Hematopoietic multipotent progenitor cell treated with erythropoietin and hydrocortisone succinate and interleukin-3 and kit ligand, for 8 days (in vitro differentiated cells): ENCODE measurements at places on chromosomes 11 and 22.
A peak's percentile ranks its signal among the peaks of the same experiment; 100 is the strongest.

GRCh38 chr11:73186886-73187285 lies 31.2 kb upstream of the P2RY2 start:
- no peak for DNase-seq

DNA sequence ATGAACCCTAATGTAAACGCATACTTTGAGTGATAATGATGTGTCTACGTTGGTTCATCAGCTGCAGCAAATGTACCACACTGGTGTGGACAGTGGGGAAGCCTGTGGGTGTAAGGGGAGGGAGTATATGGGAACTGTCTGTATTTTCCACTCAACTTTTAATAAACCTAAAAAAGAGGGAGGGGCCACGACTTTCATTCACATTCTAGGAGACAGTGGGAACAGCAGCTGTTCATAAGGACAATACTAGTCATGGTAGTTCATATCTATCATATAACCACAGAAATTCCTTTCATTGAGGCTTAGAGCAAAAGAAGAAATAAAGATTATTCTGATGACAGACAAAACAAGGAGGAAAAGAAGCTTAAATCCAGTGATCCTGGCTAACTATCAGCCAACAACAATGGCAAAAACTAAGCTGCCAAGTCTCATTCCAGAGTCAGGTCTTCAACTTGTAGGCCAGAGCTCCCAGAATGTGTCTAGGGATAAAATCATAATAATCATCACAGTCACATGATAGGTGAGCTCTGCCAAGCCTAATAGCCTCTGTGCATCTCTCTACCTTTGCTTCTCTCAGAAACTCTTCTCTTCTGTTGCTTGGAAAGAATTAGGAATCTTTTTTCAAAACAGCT lies 59.4 kb upstream of the CHRM4 start:
- DNase-seq, result no peak

- DNase-seq, result no peak
These were observed 2.1 kb downstream of the CCDC73 start for GRCh38 chr11:32792111-32792947.

- DNase-seq, result no peak
These were observed 645 bp upstream of the GAS2L1 start for GRCh38 chr22:29305836-29306174.

- no peak for DNase-seq
These were observed 257.4 kb upstream of the UBASH3B start for GRCh38 chr11:122398167-122398566.

DNA sequence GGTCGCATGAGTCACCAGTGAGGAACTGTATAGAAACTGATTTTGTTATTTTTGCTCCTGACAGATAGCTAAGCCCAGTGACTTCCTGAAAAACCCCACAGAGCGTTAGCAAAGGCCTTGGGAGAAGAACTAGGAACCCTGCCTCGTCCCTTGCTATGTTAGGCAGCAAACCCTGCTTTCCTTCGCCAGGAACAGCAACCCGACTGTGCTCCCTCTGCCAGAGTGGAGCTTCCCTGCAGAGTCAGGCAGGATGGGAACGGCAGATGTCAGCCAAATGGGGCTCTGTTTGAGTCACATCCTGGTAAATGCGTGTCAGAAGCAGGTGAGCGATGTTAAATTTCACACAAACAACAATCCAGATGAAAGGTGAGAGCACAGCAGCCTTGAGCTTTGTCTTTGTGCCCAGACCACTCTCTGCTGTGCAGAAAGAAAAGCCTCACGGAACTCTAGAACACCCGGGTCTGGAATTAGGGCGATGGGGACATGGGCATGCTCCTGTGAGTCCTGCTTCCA lies 186.6 kb downstream of the ADAMTS15 start:
- no peak for DNase-seq

DNA sequence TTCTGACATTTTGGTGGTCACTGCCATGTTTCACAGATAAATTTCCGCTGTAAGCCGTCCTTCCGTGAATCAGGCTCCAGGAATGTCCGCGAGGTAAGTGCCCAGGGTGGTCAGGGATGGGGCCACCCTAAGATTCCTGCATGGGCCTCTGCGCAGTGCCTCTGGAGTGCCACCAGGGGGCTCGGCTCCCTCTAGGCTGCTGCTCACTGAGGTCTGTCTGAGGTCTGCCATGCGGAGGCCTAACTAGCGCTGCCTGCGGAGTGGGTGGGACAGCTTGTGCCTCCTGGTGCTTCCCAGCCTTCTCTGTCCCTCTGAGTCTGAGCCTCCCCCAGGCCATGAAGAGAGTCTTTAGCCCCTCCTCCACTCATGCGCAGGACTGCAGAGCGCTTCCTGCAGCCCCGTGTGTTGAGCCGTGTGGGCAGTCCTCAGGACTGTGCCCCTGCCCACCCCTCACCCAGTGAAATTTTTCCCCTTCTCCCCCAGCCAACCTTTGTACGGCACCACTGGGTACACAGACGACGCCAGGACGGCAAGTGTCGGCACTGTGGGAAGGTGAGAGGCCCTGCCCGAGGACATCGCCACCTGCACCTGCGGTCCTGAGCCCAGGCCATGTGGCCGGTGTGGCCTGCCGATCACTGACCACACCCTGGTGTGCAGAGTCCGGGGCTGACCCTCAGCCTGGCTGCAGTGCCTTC lies 11.9 kb upstream of the MDK start:
- DNase-seq, result peak; percentile 73

GRCh38 chr22:25235547-25236290 lies 16.3 kb downstream of the CRYBB2 start:
- peak; percentile 78 for DNase-seq

DNA sequence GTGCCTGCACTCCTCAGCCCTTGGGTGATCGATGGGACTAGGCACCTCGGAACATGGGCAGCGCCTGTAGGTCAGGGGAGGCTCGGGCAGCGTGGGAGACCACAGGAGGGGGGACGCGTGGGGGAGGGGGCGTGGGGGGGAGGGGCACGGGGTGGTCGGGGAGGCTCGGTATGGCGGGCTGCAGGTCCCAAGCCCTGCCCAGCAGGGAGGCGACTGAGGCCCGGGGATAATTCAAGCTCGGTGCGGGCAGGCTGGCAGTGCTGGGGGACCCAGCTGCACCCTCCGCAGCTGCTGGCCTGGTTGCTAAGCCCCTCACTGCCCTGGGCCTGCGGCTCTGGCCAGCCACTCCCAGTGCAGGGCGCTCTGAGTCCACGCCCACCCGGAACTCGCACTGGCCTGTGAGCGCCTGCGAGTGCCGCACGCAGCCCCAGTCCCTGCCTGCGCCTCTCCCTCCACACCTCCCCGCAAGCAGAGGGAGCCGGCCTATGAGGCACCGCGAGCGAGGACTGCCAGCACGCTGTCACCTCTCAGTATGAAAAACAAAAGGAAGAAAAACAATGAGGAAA lies 1698.3 kb upstream of the RAG2 start:
- DNase-seq, result no peak

- no peak for DNase-seq
These were observed 44.9 kb upstream of the FADD start for GRCh38 chr11:70158201-70158600.

DNA sequence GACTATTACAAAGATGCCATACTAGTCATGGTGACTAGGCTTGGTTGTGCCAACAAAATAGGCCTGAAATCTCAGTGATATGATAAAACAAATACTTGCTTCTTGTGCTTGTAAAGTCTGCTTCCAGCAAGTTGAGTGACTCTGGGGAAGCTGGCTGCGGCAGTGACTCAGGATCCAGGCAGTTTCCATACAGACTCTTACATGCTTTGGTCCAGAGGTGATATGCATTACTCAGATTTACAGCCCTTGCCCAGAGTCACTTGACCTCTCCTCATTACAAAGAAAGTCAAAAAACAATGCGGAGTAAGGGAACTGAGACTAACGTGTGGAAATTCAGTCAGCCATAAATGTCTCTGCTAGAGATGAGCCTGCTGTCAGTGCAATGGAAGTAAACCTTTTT lies 387.5 kb downstream of the KCNA4 start:
- no peak for DNase-seq

DNA sequence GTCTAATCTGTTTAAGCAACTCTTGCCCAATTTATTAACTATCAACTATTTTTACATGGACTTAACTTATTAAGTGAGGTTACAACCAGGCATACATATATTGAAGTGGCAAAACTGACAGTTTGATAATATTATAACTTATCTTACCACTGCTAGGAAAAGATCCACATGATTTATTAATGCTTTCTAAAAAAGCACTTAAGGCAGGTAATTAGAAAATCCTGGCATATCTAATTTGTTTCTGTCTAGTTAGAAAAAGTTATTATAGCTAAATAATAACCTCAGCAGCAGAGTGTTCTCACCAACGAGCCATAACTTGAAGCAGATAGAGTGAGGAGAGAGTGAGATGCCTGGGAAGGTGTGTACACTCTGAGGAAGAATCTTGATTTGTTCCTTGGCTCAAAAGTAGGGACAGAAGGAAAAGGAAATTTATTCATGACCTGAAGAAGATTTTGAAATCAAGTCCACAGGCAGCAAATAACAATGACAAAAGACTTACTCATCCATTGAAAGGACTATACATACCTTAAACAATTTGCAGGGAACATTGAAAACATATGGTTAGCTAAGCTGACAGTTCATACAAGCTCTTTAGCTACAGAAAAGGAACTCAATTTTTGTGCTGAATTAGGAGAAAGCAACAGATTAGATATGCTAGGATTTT lies 7.1 kb upstream of the MUC15 start:
- DNase-seq, result no peak

DNA sequence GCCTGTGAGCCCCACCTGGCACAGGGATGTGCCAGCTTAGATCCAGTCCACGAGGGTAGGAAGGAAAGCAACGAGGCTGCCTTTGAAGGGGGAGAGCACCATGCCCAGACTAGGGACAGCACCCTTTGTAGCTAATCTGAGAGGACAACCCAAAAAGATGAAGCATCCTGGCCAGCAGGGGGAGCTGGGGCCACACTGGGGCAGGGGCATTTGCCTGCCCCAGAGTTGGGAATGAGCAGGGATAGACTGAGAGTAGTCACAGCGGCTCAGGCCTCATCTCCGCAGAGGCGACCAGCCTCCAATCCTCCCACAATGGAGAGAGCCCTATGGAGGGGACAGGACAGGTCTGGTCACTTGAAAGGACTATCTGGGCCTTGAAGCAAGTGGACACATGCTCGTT lies 16.4 kb downstream of the LMO1 start:
- peak; percentile 26 for DNase-seq

DNA sequence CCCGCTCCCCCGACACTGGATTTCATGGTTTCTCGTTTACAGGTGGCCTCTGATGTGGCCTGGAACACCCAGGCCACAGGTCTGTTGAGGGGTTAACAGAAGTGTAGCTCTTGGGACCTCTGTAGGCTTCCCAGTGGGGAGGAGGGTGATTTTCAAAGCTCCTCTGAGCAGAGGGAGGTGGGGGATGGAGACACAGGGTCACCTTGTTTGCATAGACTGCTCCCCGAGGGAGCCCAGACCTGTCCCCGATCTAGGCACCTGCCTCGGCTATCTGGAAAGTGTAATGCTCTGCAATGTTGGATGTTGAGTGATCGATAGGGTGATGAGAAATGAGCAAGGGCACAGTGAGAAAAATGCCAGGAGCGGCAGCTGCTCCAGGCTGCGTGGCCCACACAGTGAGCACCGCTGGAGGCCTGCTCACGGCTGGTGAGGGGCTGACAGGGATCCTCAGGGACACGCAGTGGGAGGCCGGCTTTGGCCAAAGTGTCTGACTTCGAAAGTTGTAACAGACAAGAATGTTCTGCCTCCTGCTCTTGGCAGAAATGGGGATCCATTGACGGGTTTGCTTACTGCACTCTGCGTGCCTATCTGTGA lies 594.1 kb downstream of the BRD1 start:
- no peak for DNase-seq

- no peak for DNase-seq
These were observed 188 bp downstream of the UPB1 start for GRCh38 chr22:24495365-24495675.

GRCh38 chr22:24978308-24978707 lies 25.8 kb downstream of the KIAA1671 start:
- DNase-seq, result no peak

- peak; percentile 76 for DNase-seq
These were observed at the start of gene CRYBB1 for GRCh38 chr22:26617271-26618199. Gene CRYBB1, minus strand, starts transcription at chr22:26618027. Its CDS starts 1,708 bp downstream, at chr22:26616319.

GRCh38 chr11:96293109-96293508 lies 49.9 kb downstream of the MAML2 start:
- no peak for DNase-seq

- no peak for DNase-seq
These were observed 16.4 kb downstream of the CDKN1C start for GRCh38 chr11:2869134-2869526.

DNA sequence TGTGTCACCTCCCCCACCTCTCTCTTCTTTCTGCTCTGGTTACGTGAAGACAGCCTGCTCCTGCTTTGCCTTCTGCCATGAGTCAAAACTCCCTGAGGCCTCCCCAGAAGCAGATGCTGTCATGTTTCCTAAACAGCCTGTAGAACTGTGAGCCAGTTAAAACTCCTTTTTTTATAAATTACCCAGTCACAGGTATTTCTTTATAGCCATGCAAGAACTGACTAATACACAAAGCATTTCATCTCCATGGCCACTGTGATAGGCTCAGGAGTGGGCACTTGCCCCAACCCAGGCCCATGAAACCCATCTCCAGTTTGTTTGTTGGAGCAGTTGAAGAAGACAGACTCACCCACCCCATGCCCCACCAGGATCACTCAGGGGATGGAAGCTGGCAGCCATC lies 253.3 kb upstream of the ISX start:
- no peak for DNase-seq

- no peak for DNase-seq
These were observed 56.3 kb upstream of the TNRC6B start for GRCh38 chr22:40121461-40121860.

GRCh38 chr11:124222407-124222806 lies 18.5 kb upstream of the OR8G1 start:
- DNase-seq, result no peak

DNA sequence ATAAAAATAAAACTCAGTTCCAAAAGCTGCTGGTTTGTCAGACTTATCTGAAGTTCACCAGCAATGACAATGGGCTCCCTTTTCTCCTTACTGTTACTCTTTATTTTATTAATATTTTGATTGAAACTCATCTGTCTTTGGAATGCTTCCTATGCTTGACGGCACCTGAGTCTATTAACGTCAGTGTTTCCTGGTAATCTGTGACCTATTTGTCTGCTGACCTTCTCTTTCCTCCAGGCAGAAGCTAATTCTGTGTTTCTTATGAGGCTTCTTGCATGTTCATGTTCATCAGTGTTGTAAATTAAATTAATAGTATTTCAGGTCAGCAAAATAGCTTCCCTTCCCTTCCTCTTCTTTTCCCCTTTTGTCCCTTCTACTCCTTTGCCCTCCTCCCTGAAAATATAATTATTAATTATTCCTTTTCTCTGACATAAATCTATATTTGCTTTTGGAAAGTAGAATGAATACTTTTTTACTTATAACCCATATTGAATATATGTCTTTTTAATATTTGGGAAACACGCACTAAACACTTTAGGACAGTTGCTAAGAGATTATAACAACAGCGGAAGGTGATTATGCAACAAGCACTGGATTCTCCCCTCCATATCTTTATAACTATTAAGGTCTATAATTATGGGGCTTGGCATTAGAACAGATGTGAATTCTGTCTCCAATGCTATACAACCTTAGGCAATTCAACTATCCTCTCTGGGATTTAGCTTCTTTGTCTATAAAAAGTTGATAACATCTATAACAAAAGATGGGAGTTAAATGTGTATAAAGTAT lies 32.1 kb upstream of the PCF11 start:
- no peak for DNase-seq
